ENCODE measurements at places on chromosomes 6 and 20.

GRCh38 chr6:132088150-132088549, 137.0 kb upstream of the CCN2 start:
- no peak for DNase-seq

- DNase-seq = peak; percentile 43
These were observed 8.7 kb upstream of the ZSCAN12 start for GRCh38 chr6:28408076-28408802.

DNA sequence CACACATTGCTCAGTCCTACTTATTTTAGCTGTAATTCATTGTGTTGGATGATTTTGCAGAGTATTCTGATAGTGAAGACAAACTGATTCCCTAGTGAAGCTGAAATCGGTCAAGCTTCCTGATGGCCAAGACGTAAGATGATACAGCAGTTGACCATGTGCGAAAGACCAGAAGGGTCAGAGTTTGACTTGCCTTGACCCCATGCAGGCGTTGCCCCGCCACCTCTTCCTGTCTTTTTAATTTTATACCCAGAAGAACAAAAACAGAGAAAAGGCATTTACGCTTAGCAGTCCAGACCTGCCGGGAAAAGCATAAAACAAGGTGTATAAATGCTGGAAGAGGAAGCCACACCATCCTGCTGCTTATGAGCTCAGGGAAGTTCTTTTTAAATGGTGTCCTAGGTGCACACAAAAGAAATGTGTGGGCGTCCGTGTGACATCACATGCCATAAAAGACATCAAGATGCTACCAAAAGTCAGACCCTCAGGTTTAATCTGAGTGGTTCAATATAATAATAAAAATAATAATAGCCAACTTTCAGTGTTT, 32.2 kb downstream of the TSHZ2 start:
- no peak for DNase-seq

DNA sequence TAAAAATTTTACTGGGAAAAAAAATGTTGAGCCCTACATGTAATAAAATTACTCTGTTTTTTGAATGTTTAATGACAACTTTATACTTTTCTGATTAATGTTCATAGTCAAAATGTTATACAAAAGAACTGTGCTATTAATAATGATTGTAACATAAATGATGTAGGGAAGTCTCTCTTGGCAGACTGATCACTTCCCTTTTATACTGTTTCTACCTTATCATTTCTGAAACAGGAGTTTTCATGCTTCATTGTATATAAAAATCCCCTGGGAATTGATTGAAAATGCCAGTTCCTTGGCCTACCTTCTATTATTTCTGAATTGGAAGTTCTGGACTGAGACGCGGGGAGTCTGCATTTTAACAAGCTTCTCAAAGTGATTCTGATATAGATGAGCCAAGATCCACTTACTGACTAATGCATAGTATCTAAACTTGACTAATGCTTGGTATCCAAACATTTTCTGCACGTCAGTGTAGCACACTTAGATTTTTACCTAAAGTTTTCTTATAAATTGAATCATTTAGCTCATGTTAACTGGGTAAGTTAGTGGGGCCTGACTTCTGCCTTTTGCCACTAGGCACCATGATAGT, 7.2 kb upstream of the HDAC2 start:
- no peak for DNase-seq

GRCh38 chr6:118280210-118280609, 267.9 kb upstream of the PLN start:
- no peak for DNase-seq

DNA sequence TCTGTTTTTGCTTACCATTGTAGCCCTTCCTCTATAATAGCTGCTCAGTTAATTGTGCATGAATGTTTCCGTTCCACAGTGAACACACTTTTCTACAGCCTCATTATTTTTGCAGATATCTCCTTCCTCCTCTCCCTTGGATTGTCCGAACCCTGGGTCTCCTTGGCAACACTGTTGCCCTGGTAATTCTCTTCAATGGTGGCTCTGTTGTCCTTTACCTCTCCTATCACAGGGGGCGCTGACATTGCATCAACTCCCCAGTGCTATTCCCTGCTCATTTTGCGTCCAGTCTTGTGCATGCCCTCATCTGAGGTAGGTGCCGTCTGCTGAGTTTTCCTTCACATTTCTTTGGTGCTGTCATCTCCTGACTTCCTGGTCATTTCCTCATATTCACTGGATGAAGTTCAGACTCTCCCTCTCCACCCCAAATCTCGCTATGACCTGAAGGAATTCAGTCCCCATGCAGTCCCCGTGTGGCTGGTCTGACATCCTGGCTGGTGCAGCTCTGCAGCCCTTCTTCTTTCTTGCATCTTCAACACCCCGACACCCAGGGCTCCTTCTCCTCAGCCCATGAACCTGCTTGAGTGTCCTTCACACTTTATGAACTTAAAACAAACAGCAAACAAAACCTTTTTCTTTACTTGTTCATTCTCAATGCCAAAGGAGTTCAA, 21.1 kb downstream of the PHACTR2 start:
- DNase-seq = no peak

DNA sequence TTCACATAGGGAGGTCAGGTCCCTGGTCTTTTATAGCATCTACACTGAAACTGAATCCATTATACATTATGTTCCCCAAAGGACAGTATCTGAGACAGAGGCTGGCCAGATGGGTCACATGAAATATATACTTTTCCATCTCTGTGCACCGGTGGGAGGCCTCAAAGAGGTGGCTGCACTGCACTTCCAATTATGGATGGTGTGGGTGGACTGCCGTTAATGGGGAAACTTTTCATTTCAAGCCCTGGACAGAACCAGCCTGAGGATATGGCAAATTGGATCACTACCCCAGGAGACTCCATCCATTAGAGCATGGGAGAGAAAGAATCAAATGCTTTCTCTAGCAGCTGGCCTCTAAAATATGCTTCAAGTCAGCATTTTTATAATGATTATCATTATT, 280.5 kb upstream of the OPRM1 start:
- no peak for DNase-seq

GRCh38 chr20:48697845-48698491, 129.8 kb downstream of the PREX1 start:
- DNase-seq = no peak

DNA sequence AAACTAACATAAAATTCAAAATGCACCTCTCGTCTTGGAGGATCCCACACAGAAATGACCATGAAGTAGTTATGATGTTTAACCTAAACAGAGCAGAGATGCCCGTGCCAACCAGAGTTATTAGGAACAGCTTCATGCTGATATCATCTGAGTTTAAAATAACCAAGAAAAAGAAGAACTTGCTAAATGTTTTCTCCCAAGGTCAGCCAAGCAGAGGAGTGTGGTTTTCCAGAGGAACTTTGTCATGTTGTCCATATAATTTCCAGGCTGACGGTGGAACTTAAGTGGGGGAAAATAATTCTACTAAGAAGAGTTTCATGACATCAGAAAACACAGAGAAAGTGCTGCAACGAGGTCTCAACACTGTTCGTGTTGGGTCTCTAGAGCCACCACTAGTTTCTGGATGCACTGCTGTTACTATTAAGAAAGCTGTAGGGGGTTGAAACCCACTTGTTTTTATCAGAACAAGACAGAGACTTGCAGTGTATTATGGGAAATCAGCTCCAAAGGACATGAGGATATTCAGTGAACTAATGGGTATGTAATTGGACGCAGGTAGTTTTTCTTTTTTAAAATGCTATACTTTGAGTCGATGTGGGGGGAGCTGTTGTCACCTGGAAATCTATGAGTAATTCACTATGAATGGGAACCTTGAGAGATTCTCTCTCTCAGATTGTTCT, 5.2 kb downstream of the AGPAT4 start:
- peak; percentile 85 for DNase-seq

DNA sequence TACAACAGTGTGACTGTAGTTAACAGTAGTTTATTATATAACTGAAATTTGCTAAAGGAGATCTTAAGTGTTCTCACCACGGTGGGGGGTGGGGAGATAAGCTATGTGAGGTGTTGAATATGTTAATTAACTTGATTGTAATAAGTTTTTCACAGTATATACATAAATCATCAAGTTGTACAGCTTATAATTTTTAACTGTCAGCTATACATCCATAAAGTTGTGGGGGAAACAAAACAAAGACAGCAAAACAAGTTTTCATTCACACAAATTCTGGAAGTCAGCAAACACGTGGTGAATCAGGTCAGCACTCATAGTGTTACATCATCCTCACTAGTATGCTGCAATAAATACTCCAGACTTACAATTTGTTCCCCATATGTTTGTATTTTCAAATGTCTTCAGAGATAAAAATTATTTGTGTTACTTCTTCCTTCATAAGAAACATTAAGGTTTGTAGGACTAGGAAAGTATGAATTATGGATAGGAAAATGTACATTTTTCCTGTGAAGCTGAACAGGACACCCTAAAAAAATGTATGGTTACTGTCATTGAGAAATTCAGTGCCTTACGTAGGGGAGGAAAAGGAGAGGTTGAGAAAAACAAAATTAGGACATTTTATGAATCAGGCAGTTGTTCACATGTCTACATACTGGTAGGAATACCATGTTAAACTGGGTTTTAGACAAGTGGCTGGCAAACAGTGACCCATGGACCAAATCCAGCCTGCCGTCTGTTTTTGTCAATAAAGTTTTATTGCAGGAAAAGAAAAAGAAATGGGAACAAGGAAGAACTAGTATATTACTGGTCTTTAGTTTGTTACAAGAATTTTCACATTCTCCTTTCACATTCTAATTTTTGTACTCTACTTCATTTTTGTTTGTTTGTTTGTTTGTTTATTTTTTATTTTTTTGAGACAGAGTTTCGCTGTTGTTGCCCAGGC, 6.0 kb downstream of the SUMO4 start:
- peak; percentile 66 for DNase-seq

DNA sequence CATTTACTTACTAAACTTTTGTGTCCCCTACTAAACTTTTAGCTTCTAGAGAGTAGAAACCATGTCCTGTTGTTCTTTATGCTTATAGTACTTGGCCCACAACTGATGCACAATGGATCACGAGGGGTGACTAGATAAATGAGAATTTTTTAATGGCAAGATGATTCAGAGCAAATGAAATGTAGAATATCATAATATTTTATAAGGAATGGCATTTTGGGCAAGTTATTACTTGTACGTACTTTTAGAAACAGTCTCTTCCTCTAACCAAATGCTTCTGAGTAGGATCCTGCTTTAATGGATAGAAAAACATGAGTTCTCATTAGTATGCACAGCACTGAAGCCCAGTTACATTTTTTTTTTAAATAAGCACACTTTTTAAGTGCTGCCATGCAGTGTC, 336.3 kb downstream of the NRN1 start:
- no peak for DNase-seq

GRCh38 chr6:83199863-83200225, 6.7 kb downstream of the RWDD2A start:
- DNase-seq = no peak

DNA sequence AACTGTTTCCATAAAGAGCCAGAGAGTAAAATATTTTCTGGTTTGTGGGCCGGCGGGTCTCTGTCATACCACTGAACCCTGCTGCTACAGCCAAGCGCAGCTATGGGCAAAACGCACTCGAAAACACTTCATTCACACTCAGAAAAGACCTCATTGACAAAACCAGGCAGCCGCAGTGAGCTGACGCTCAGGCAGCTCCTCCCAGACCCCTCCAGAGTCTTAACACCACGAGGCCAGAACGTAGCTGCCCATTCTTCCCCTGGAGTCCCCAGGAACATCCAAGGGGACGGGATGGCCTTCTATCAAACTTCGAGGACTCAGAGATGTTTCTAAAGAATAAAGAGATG, 35.6 kb upstream of the ZBP1 start:
- no peak for DNase-seq

GRCh38 chr20:23596579-23597250, 9.0 kb downstream of the CST9 start:
- DNase-seq = no peak

DNA sequence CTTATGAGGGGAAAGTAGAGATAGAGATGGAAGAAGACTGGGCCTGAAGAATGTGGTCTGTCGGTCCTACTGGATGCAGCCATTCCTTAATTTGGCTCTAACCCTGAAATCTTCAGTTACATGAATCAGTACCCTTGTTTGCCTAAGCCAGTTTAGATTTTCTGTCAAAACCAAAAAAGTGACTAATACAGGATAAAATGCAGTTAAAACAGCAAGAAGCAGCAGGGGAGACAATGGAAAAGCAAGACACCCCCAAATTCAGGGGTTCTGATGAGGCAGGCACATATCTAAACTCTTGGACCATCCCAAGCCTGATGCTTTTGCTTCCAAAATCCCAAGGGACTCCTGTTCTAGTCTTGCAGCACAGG, 17.4 kb upstream of the UBE2V1 start:
- no peak for DNase-seq

- DNase-seq = no peak
These were observed 21.2 kb upstream of the SLC22A2 start for GRCh38 chr6:160279850-160280249.

DNA sequence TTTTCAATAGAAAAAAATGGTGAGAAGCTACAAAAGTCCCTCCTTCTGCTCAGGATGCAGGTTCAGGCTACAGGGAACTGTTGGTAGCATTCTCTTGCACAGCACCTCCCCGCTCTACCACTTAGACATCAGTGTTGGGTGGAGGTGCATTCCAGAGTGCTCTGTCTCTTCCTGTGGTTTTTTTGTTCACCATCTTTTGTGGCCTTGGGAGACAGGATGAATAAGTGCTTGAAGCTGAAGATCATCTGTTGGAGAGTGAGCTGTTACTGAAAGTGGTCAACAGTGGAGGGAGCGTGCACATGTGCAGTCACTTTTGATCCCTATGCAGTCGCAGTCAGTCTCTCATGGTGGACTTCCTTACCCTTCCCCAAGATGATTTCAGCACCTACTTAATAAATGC, 16.6 kb upstream of the BTBD3 start:
- no peak for DNase-seq

- no peak for DNase-seq
These were observed 130.8 kb downstream of the DNAH8 start for GRCh38 chr6:38845931-38846330.

DNA sequence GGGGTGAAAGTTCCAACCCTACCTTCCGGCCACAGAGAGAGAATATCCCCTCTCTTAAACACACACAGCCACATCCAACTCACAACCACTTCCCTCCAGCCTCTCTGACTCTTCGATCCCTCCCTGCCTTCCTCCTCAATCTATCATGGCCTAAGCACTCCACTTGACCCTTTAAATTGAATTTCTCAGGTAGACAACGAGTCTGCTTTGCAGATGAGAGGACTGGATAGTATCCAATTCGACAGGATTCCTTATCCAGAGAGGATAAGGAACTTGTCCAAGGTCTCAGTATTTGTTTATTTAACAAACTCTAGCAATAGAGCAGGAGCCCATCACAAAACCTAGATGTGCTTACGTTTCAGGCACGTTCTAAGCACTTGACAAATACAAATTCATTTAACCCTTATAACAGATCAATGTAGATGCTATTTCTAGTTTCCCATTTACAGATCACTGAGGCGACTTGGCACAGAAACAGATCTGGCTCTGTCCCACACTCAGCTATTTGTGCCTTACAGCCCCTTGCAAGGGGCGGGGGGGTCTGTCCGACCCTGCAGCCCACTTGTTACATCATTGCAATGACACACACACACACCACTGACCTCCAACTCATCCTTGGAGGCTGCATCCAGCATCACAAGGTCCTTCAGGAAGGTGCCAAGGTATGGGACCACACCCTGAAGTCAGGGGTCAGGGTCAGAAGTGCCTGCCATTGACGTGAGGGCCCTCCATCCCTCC, 4.5 kb downstream of the RGL2 start:
- DNase-seq = no peak

Data from OCI-M1 (cell line).